ENCODE measurements at places on chromosomes 6 and 20.

GRCh38 chr6:161489626-161490306, 215.9 kb upstream of the AGPAT4 start:
- DNase-seq, result no peak

DNA sequence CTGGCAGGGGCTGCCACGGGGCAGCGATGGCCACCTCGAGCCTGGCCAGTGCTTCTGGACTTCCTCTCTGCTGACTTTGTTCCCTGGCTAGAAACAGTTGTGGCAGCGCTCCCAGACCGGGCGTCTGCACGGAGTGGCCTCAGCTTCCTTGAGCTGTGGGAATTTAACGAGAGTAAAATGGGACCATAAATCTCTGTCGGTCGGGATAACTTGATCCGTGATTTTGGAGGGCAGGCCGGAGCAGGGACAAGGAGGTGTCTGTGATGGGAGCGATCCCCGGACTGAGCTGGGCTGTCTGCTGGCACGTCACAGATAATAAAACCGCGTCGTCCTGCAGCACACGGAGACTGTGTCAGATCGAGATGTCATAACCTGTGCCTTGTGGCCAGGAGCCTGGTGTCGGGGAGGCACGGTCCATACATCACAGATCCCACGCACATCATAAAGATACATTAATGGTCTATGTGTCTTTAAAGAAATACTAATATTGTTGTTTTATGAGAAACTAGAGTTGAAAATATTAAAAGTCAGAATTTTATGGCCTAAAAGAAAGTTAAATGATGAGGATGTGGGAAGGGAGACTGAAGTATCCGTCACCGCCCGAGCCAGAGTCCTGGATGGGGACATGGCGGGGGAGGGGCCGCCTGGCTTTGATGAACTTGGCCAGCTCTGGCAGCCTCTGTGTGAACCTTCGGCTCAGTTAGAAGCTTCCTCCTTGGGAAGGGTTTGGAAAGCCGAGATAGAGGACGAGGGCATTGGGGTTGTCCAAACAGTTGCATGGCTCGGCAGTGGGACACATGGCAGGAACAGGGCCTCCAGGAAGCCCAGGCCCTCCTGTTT, 6.5 kb upstream of the RBBP8NL start:
- DNase-seq, result no peak

GRCh38 chr6:94733066-94733465, 844.3 kb upstream of the MANEA start:
- no peak for DNase-seq

DNA sequence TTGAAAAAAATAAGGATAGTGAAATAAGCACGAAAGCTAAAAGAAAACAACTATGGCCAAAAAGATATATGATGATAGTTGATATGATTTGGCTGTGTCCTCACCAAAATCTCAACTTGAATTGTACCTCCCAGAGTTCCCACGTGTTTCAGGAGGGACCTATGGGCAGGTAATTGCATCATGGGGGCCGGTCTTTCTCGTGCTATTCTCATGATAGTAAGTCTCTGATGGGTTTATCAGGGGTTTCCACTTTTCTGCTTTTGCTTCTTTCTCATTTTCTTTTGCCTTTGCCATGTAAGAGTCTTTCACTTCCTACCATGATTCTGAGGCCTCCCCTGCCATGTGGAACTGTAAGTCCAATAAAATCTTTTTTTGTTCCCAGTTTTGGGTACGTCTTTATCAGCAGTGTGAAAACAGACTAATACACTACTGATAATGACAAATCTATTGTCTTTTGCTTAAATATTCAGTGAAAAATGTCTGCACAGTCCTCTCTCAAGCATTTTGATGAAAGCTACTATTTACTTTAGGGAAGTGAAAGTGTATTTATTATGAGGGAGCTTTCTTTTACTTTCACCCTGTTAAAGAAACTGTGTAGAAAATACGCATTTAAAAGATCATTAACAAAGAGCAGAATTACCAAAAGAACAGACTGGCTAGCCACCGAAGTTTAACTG, 389.1 kb downstream of the HTR1B start:
- DNase-seq, result no peak

DNA sequence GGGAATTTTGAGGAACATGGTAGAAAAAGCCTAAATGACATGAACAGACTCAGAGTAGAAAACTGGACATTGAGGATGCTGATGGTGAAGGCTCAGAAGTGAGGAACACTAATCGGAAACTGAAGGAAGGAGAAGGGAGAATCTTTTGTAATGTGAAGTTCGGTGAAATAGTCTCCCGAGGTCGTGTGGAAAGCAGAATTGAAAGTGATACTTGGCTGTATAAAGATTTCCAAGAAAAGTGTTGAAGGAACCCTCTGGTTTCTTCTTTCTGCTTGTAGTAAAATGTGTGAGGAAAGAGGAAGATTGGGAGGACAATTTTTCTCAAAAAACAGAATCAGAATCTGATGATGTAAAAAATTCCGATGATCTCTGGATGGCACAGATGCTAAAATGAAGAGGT, 115.4 kb downstream of the LAMP5 start:
- DNase-seq, result no peak

DNA sequence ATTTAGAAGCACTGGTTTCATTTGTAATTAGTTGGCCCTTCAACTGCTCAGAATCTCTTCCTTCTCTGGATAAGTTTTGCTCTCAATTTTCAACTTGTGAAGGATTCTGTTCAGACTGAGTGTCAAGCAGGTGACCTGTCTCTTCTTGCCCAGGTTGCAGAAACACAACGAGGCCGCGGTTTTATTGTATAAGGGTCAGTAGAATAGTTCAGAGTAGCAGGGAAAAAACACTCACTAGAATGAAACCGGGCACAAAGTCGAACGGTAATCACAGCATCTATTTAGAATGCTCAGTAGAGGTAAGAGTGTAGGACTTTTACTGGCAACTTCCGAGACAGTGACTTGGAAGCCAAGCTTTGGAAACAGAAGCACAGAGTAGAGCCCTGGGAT, 17.9 kb upstream of the GFOD1 start:
- no peak for DNase-seq

- DNase-seq, result no peak
Observed at GRCh38 chr20:4371623-4372251, 350.0 kb upstream of the PRND start.

DNA sequence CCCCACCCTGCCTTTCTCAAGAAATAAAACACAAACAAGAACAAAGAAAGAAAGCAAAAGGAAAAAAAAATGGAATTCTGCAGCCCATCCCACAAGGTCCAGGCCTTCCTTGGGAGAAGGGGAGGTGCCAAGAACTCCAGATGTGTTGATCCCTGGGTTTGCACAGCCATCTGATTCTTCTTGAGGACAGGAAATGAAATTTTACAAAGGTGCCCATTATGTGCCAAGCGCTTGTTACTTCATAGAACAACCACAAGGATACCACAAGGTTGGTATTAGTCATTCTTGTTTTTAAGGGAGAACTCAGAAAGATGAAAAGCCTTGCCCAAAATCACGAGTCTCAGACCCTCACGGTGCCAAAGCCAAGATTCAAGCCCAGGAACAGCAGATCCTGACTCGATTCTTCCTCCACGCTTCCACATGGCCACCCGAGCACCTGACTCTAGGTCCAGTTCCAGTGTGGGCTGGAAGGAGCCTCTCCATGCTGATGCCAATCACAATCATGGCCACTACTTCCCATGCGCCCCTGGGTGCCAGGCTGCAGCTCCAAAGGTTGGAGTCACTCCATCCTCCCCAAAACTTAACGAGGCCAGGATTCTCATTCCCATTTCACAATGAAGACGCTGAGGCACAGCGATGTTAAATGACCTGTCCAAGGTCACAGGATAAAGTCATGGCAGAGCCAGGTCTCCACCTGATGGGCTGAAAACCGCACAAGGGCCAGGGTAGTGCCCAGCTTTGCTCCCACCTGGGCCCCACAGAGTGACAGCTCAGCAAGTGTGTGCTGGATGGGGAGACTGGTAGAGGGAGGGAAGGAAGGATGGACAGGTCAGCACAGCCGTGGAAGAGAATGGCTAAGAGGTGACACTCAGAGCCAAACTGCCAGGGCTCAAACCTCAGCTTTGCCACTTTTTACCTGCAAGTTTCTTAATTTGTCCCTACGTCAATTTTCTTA, 66.7 kb upstream of the TOP1 start:
- no peak for DNase-seq

GRCh38 chr20:13420625-13421024, 199.6 kb downstream of the ISM1 start:
- DNase-seq, result no peak

- no peak for DNase-seq
Observed at GRCh38 chr6:127216810-127217789, 49.6 kb upstream of the RNF146 start.

DNA sequence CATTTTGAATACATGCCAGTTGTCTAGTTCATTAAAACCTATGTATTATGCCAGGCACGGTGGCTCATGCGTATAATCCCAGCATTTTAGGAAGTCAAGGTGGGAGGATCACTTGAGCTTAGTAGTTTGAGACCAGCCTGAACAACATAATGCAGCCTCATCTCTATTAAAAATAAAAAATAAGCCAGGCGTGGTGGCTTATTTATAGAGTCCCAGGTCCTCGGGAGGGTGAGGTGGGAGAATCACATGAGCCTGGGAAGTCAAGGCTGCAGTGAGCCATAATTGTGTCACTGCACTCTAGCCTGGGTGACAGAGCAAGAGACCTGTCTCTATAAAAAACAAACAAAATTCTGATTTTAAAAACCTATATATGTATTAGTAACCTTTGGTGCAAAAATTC, 27.5 kb downstream of the ORC3 start:
- DNase-seq, result no peak

- DNase-seq, result no peak
Observed at GRCh38 chr20:16459019-16459700, 114.1 kb downstream of the KIF16B start.

DNA sequence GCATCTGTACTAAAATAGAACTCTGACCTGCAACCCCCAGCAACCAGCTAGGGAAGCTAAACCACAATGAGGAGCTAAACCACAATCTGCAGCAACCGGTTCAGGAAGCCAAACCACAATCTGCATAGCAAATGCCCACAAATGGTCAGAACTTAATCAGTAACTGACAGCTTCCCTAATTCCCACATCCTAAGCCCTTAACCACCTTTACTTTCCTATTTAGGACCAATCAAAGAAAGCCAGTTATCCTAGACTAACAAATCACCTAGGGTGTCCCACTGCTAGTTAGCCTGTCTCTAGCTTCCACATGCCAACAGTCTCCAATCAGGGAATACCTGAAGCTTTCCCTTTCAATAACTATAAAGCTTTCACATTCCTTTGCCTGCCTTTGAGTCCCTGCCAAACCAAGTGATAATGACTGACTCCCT, 424.6 kb upstream of the PTCHD4 start:
- DNase-seq, result no peak

DNA sequence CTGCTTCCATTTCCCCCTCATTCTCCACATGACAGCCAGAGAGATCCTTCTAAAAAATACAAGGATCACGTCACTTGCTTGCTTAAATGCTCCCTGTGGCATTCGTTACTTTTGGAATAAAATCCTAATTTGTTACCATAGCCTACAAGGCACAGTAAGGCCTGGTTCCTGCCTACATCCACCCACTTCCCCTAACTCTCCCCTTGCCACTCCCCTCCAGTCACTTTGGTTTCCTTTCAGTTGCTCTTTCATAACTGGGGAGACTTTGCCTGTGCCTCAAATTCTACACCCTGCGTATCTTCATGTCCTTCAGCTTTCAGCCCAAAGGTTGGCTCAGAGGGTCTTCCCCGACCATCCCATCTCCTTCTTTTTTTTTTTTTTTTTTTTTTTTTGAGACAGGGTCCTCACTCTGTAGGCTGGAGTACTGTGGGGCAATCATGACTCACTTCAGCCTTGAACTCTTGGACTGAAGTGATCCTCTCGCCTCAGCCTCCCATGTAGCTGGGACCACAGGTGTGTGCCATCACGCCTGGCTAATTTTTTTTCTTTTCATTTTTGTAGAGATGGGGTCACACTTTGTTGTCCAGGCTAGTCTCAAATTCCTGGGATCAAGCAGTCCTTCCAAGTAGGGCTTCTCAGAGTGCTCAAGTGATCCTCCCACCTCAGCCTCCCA, 12.5 kb downstream of the ID1 start:
- no peak for DNase-seq

All from stimulated activated CD4-positive, alpha-beta T cell treated with anti-CD3 and anti-CD28 coated beads, Interleukin-4, amount 100 ng/mL, for 1 hour (primary cell).